ENCODE measurements at places on chromosomes 16 and 17.

GRCh38 chr16:30974348-30974747, 10.7 kb upstream of the HSD3B7 start:
- no peak for DNase-seq

DNA sequence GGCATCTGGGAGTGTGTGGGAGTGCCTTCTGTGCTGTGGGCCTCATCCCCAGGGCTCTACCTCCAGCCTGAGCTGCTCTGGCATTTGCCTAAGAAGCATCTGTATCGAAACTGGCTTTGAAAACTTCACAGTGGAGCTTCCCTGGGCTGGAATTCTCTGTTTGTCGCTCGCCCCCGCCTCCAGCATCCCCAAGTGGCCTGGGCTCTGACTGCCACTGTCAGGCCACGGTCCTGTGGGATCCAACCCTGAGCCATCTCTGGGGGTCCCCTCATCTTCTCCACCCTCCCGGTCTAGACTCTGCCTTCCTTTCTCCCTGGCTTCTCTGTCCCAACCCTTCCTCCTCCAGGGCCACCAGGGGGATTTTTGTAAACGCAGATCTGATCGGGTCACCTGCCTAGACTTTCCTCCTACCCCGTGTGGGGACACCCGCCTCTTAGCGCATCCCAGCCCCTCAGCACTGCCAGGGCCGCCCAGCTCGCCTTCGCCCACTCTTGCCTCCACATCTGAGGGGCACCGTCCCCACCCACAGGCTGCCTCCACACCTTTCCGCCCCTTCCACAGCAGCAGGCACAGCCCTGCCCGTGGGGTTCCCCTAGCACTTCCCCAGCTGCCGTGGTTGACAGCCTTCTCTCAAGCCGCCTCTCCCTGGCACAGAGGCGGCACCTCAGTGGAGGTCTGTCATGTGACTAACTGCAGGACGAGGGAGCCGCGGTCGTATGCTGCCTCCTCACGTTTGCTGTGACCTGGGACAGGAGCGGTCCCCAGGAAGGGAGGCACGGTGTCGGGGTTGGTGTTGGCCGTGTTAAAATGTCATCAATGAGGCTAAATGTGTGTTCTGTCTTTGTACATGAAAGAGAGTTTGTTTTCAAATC, 12.0 kb downstream of the TBC1D24 start:
- DNase-seq: peak; percentile 78

- DNase-seq: no peak
Measured at GRCh38 chr17:79053251-79053925, 21.2 kb upstream of the ENGASE start.

DNA sequence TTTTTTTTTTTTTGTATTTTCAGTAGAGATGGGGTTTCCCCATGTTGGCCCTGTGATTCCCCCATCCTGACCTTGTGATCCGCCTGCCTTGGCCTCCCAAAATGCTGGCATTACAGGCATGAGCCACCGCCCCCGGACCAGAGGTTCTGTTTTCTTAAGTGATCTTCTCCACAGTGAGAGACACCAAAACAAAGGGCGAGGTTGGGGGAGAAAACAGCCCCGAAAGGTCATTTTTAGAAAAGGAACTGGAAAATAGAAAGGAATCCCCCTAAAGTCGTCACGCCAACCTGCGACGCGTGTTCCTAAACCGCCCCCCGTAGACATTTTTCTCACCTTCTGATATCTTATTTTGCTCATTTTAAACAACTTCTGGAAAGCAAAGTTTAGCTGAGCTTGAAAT, 6.1 kb upstream of the AXIN2 start:
- no peak for DNase-seq

DNA sequence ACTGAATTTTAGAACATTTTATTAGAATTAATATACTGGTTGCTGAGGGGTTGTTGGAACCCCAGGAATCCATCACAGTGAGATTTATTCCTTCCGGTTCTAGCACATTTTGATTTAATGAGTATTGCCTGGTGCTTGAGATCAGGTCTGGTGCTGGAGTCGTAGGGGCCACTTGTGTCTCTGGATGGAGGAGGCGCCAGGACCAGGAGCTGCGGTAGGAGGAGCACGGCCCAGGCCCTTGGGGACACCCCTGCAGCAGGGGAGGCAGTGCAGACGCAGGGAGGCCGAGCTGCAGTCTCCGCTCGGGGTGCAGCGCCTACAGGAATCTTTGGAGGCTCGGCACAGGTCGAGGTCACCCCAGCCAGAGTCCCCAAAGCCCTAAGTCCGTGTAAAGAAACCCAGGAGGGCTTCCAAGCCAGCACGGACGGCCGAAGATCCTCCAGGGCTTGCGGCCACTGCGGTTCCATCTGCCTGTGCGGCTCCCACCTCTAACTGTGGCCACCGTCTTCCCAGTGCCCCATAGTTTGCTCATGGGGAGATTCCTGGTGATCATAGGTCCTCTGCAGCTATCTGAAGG, 66.2 kb upstream of the CREBBP start:
- DNase-seq: no peak

DNA sequence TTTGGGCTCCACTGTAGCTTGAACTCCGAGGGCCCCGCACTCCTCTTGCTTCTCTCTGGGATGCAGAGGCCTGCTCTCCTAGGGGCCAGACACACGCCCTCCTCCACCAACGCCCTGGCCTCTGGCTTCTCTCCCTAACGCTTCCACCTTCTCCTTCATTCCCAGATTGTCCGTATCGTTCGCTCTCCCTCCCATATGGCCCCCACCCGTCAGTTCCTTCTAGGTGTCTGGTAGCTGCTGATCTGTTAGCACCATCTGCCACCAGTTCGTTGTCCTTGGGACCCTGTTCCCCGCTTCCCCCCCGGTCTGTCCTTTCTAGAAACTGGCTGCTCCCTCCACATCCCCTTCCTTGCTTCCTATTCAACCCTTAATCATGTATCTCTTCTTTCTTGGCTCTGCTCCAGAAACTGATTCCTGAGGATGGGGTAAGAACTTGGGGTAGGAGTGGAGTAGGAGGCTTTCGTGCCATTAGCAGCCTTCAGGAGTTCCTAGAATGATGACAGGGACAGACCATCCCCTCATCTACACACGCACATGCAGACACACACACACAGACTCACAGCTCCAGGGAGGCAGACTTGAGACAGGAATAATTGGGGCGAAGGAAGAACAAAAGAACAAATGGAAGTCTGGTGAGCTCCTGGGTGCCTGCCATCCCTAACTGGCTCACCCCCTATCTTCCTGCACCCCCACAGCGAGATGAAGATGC, 4.3 kb downstream of the ATP1B2 start:
- DNase-seq: no peak

- peak; percentile 68 for DNase-seq
Measured at GRCh38 chr17:49217651-49218413, 7.3 kb downstream of the ABI3 start.
